ENCODE measurements at places on chromosomes 7 and 10.

- no peak for DNase-seq
Observed at GRCh38 chr7:41573443-41573842, 129.4 kb downstream of the INHBA start.

DNA sequence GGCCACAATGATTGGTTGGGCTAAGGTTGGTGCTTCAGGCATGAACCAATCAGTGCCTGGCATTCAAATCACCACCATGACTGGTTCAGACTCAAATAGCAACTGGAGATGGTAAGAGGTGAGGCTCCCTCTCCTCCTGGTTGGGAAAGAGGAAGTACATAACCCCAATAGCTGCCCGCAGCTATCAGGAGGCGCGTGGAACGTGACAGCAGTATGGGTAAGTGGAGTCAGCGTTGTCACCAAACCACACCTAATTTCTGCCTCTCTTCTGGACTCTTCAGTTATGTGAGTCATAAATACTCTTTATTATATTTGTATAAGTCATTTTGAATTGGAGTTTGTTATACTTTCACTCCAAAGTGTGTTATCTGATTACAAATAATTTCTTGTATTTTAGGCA lies 17.9 kb upstream of the ITGA8 start:
- no peak for DNase-seq

GRCh38 chr7:45367026-45367425 lies 207.1 kb upstream of the ADCY1 start:
- no peak for DNase-seq

GRCh38 chr10:126130271-126130710 lies 233.9 kb downstream of the FANK1 start:
- no peak for DNase-seq

GRCh38 chr10:48251525-48252353 lies 22.8 kb downstream of the FRMPD2 start:
- no peak for DNase-seq

DNA sequence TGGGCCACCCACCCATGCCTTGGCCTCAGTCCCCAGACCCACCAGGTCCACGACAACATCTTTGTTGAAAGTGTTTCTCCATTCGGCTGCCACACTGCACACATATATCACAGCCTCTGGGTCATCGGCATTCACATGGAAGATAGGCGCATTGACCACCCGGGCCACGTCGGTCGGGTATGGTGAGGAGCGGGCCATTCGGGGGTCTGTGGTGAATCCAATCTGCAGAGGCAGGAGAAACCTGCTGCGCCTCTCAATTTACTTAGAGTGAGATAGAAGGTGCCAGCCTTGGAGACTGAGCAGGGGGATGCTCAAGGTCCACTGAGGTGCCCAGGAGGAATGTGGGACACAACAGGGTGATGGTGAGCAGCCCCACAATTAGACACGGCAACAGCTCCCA lies 16.4 kb downstream of the OGDHL start:
- no peak for DNase-seq

DNA sequence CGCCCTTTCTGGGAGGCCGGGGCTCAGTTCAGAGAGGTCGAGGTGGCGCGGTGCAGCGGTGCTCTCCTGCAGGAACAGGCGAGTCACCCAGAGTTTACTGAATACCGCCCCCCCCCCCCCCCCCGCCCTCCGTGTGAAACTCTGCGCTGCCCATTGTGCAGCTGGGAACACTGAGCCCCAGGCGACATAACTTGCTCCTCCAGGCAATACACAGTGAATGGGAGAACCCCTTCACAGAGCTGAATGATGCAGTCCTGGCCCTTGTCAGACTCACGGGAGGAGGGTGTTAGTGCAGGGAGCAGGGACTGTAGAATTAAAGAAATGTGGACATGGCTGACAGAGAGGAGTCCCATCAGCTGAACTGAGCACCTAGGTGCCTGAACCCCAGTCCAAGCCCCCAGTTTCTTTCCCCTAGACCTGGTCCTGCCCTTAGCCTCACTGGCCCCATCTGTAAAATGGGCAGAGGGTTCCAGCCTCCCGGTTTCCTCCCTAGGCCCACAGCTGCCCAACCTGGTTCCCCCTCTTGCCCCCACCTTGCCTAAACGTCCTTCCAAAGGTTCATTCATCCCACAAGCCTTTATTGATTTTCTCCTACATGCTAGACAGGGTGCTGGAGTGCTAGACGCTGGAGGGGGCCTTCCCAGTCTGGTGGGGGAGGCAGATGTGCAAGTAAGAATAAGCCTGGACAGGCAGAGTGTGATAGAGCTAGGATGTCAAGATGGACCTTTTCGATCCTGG lies 869 bp upstream of the LOXL4 start:
- DNase-seq: no peak

DNA sequence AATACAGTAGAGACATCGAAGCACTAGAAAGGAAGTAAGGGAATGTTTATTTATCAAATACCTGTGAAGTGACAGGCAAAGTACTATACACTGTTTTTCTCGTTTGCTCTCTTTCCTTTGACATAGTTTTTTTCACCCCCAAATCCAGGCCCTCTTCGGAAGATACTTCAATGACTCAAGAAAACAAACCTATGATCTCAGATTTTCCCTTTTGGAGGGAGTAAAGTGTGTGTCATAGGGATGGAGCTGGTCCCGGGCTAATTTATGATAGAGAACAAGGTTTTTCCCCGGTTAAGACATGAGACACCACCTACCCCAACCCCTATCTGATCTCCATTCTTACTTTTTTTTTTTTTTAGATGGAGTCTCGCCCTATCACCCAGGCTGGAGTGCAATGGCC lies 61.7 kb downstream of the MAP3K8 start:
- DNase-seq: no peak

DNA sequence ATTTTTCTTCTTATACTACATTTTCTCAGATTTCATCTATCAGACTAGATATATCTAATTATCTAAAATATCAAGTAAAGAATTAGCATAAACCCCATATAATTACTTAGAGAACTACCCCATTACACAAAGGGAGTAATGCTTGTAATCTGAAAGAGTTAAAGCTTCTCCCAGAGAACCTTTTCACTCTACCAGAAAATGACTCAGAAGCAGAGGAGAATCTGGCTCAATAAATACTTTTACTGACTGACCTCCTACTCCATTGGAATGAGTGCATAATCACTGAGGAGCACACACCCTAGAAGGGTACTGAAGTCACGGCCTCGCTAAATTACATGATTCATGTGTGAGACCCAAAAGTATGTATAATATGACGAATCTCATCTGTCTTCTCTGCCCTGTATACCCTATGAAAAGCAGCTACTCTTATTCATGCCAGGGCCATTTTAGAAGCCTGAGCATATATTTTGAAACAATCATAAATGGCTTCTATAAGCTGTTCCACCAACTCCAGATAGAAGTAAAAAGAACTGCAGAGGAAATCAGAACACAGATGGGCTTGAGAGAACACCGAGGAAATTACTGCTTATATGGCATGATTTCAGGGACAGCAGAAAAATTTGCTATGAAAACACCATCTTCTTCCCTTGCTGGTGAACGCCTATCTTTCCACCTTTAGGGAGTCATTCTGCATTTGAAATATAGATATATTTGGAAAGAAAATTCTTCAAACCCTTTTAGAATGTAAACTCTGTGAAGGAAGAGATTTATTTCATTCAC lies 32.7 kb downstream of the DNMBP start:
- DNase-seq: no peak

- DNase-seq: no peak
Observed at GRCh38 chr7:4661871-4662270, 20.2 kb upstream of the FOXK1 start.

- no peak for DNase-seq
Observed at GRCh38 chr7:111642373-111642772, 80.1 kb upstream of the IMMP2L start.

GRCh38 chr10:84138478-84139125 lies 707 bp upstream of the GHITM start:
- no peak for DNase-seq

DNA sequence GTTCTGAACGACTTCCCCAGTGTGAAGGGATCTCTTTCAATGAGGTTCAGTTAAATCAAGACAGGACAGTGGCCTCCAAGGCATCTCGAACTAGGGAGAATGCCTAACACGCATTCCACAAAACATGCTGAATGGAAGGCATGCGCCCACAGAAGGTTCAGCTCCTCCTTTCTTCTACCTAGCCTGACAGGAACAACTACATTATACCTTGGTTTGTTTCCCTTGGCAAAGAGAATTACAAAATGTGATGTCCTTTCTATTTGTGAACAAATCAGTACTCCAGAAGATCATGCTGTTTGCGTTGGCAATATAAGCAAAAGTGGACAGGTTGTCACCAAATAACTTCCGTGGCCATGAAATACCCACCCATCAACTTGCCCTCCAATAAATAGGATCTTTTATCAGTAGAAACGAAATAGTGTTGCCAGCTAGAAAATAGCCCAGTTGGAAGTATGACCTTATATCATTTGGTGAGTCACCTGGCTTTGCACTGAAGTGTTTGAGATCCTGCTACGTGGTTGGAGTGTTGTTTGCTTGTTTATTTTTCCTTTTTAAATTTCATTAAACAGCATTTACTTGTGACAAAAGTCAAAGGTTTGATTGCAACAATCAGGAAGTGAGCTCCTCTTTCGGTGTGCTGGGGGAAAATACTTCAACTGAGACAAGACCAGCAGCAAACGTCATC lies 117.0 kb upstream of the FAM204A start:
- no peak for DNase-seq

DNA sequence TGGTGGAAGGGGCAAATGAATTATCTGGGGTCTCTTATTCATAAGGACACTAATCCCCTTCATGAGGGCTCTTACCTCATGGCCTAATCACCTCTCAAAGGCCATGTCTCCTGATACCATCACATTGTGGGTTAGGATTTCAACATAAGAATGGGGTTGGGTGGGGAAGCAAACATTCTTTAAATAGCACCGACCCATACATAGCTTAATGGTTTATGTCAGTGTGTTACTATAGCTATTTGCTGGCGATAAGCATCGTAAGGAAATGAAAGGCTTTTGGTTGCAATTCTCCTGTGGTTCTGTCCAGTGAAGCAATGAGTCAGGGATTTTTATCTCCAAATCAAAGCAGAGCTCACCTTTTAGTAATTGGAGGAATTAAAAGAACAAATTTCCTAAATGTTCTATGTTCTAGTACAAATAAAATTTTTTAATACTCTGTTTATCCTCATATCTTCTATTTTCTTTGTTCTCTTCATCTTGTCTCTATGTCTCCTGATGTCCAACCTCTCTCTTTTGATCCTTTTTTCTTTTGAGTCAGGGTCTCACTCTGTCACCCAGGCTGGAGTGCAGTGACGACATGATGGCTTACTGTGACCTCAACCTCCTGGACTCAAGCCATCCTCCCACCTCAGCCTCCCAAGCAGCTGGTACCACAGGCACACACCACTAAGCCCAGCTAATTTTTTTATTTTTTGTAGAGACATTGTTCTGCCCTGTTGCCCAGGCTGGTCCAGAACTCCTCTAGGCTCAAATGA lies 57.0 kb upstream of the GLCCI1 start:
- DNase-seq: no peak

- DNase-seq: peak; percentile 4
Observed at GRCh38 chr10:126749015-126749655, 78.6 kb upstream of the C10orf90 start.

DNA sequence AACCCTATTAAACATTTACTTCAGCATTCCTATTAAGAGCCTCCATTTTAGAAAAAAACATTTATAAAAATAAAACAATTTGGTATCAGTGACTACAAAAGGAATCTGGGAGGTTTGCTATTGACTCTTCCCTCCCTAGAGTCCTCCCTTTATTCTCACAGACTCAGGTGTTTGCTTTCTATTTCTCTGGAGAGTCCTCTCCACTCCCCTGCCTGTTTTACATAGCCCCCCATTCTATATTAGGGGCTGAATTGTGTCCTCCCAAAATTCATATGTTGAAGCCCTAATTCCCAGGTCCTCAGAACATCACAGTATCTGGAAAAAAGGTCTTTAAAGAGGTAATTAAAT lies 69.8 kb downstream of the COA1 start:
- no peak for DNase-seq

DNA sequence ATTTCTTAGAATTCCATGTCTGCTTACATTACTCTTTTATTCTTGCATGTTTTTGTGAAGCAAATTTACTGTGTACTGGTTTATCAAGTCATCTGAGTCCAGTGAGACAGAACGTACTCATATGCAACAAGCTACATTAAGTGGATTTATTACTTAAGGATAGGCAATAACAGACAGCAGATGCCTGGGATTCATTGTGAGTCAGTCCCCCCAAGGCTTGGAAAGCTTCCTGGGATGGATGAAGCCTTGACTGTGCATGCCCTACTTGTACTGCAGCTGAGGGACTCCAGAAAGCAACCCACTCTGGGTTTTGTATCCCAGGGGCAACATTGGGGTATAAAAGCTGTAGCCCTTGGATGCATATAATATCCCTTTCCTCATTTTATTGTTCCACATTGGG lies 113.4 kb upstream of the RAB18 start:
- no peak for DNase-seq

GRCh38 chr7:132865366-132866143 lies 216.3 kb downstream of the CHCHD3 start:
- no peak for DNase-seq

GRCh38 chr7:28112012-28112411 lies 68.6 kb downstream of the JAZF1 start:
- DNase-seq: no peak

GRCh38 chr10:59177031-59177797 lies 771 bp downstream of the PHYHIPL start:
- DNase-seq: no peak

- no peak for DNase-seq
Observed at GRCh38 chr7:30323006-30323355, 38.6 kb downstream of the ZNRF2 start.

GRCh38 chr10:97132273-97132672 lies 53.5 kb downstream of the SLIT1 start:
- no peak for DNase-seq

DNA sequence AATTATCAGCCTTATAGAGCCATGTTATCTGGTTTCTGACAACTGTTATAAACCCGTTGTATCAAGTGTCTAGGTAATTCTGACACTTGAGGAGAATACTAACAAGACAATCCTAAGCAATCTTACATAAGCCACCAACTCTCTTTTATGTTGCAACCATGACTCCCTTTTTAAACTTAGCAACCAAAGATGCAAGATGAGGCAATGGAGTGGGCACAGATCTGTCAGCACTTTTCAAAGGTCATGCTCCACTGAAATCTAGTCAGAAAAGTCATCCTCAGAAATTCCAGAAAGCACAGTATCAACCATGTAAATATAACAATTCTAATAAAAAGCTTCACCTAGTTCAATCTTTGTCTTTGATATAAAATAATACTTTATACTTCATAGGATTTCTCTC lies 77.0 kb upstream of the SEMA3A start:
- no peak for DNase-seq

GRCh38 chr7:25359471-25360059 lies 131.3 kb upstream of the NPVF start:
- DNase-seq: no peak

- no peak for DNase-seq
Observed at GRCh38 chr10:75640381-75640780, 209.0 kb downstream of the LRMDA start.

GRCh38 chr10:123356799-123357198 lies 202.6 kb downstream of the BUB3 start:
- DNase-seq: no peak

GRCh38 chr7:102095321-102096011 lies 191.2 kb upstream of the SH2B2 start:
- DNase-seq: no peak

- DNase-seq: no peak
Observed at GRCh38 chr10:69232252-69232651, 12.1 kb downstream of the HKDC1 start.

- DNase-seq: no peak
Observed at GRCh38 chr10:70564901-70565351, 37.6 kb downstream of the PRF1 start.

- no peak for DNase-seq
Observed at GRCh38 chr7:82384779-82385178, 58.8 kb downstream of the CACNA2D1 start.

Data from memory B cell (primary cell).